ENCODE measurements at places on chromosomes 1 and 21. TPM values are rescaled to one million over a fixed set of nuclear protein-coding genes. Genes with fewer than 3 reads are reported as not detected.

- no peak for DNase-seq
Observed at GRCh38 chr1:69572921-69573320, 5.2 kb downstream of the LRRC7 start.

DNA sequence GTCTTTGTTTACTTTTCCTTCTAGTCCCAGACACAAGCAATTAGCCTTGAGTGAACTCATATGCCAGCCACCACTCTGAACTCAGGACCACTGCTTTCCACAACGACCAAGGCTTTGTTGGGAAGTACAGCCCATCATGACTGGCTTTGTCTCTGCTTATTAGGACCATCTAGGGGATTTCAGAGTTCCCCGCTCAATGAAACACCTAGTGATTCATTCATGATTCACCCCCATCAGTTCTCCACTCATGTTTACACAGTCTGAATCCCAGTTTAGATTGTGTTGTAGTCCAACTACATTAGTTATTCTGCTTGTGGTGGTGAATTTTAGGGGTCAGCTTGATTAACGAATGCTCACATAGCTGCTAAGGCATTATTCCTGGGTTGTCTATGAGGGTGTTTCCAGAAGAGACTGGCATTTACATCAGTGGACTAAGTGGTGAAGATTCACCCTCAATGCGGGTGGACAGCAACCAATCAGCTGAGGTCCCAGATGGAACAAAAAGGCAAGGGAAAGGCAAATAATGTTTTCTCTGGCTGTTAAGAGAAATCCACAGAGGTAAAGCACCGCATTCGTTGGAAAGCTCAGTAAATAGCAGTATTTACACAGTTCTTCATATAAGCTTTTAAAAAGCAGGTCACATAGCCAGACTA, 122.7 kb downstream of the RGS21 start:
- no peak for DNase-seq

DNA sequence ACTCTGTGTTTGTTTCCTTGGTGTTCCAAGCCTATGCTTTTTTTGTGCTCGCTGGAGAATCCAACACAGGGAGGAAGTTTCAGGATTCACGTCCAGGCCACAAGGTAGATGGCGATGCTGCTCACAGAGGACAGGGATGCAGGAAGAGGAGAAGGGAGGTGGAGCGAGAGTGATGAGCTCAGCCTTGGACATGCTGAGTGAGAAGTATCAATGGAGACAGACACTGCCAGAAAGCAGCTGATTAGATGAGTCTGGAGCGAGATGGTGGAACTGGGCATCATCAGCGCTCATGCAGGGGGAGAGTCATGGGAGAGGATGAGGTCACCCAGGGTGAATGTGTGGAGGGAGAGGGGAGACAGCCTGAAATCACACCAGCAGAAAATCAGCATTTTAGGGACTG, 110.0 kb downstream of the GLUL start:
- DNase-seq = no peak

- DNase-seq = no peak
Observed at GRCh38 chr1:54477153-54477561, 70.9 kb upstream of the ACOT11 start.

- no peak for DNase-seq
Observed at GRCh38 chr1:109498161-109498801, 4.4 kb downstream of the CYB561D1 start.

DNA sequence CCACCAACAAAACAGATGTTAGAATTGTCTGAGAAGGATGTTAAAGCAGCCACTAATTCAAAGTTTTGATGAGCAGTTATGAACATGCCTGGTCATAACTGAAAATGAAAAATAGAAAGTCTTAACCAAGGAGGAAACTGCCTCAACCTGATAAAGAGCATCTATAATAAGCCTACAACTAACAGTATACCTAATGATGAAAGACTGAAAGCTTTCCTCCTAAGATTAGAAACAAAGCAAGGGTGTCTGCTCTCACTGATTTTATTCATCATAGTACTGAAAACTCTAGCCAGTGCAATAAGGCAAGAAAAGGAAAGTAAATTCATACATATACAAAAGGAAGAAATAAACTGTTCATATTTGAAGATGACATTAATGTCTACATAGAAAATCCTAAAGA, 82.0 kb downstream of the KCNK1 start:
- no peak for DNase-seq

DNA sequence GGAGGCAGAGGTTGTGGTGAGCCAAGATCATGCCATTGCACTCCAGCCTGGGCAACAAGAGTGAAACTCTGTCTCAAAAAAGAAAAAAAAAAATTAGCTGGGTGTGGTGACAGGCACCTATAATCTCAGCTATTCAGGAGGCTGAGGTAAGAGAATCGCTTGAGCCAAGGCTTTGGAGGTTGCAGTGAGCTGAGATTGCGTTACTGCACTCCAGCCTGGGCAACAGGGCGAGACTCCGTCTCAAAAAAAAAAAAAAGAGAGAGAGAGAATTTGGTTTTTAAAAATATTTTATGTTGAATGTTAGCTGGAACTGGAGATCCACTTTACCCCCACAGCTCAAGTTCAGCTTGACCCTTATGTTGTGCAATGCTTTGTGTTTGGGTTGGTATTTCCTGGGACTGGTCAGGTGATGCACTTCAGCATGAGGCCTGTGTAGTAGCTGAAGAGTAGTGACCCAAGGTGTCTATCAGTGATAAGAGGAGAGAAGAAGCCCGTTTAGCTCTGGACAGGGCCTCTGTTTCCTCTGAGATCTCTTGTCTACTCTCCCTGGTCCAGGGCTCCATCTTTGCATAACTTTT, 36.8 kb upstream of the MACF1 start:
- DNase-seq = no peak

DNA sequence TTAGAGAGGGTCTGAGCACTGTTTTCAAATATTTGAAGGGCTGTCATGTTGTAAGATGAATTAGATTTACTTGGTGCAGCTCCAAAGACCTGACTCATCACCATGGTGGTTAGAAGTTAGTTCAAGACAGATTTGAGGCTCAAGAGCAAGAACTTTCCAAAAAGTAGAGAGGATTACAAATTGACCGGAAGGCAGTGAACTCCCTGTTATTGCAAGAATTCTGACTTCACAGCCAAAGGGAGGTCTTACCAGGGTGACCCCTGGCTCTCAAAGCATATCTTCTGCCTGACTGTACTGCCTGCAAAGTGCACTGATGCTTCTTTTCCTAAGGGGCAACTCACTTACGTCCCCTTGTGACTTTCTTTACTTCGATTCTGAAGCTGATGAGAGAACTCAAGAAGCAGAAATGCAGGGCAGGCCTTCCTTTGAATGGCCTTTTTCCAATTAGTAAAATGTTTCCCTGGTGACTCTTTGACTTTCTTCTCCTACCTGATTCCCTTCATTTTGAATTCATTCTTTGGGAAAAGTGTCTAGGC, 86.4 kb downstream of the NAV1 start:
- DNase-seq = no peak

- no peak for DNase-seq
Observed at GRCh38 chr1:173280899-173281660, 73.9 kb upstream of the TNFSF4 start.

- DNase-seq = no peak
Observed at GRCh38 chr1:209899948-209900347, 38.1 kb upstream of the SYT14 start.

- DNase-seq = no peak
Observed at GRCh38 chr1:116492358-116492811, 78.4 kb downstream of the CD58 start.

- no peak for DNase-seq
Observed at GRCh38 chr1:19744335-19744743, 55.4 kb downstream of the TMCO4 start.

GRCh38 chr1:159900755-159901360, 893 bp upstream of the CFAP45 start:
- no peak for DNase-seq

FCRL2 gene
- not detected for total RNA-seq

TMEM82 gene
- not detected for total RNA-seq

FAM177B gene
- total RNA-seq = not detected

HSF2BP gene
- 0.15 TPM for total RNA-seq

OR2L3 gene
- not detected for total RNA-seq

SPRR1A gene
- not detected for total RNA-seq
